ENCODE measurements at places on chromosomes 12 and 14.

DNA sequence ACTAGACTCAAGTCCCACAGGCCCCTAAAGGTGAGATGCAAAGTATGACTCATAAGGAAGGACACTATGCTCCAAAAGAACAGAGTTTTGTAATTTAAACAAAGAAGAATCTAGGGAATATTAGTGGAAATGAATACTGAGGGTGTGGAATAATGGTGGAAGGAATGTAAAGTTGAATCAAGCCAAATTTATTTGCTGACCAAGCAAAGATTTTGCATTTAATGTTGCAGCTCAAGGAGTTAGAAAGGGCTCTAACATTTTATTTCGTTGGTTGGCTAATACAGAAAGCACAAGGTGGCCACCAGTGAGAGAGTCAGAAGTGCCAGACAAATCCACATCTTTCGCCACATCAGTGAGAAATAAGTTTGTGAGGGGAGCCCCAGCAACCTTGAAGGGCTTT, 550.3 kb downstream of the FOXG1 start:
- no peak for DNase-seq

GRCh38 chr12:94650143-94651056, at the start of gene TMCC3:
TMCC3 (minus strand) TSS chr12:94650557; CDS start chr12:94650430, 127 bp downstream.
- no peak for DNase-seq

DNA sequence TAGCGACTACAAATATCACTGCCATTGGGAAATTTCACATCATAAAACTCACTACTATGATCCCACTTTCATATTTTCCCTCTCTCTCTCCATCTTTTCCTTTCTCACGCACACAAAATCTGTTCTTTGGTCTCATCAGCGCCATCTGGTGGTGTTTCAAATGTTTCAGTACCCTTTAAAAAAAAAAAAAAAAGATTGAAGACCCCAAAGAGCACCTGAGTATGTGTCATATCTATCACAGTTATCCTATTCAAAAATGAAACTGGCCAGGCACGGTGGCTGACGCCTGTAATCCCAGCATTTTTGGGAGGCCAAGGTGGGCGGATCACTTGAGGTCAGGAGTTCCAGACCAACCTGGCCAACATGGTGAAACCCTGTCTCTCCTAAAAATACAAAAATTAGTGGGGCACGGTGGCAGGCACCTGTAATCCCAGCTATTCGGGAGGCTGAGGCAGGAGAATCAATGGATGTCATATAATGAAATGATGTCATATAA, 72.4 kb downstream of the TTC9 start:
- DNase-seq: peak; percentile 58

- DNase-seq: no peak
Observed at GRCh38 chr14:58278177-58278576, 20.2 kb upstream of the ARID4A start.

- no peak for DNase-seq
Observed at GRCh38 chr12:68675101-68675842, 11.5 kb upstream of the NUP107 start.

- DNase-seq: no peak
Observed at GRCh38 chr12:96361074-96361473, 39.2 kb downstream of the CDK17 start.

DNA sequence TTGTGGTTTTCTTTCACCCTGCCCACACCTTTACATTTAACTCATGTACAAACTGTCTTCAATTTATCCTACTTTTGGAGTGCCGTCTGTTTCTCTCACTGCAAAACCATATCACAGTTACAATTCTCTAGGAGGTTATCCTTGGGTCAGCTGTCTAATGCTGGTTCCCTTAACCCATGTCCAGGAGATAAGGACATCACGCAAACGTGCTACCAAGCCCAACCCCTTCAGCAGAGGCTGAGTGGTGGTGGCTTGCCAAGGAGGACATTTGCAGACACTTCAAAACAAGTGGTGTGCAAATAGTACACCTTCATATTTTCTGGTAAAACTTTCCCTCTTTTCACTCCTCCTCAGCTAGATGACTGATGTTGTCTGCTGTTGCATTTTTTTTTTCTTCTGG, 167.9 kb downstream of the PAX9 start:
- DNase-seq: no peak

Data from bone marrow (tissue), 2 donors.